Fibroblast of upper back skin (primary cell): ENCODE measurements at places on chromosomes 7 and 10.
A peak's percentile ranks its signal among the peaks of the same experiment; 100 is the strongest.

DNA sequence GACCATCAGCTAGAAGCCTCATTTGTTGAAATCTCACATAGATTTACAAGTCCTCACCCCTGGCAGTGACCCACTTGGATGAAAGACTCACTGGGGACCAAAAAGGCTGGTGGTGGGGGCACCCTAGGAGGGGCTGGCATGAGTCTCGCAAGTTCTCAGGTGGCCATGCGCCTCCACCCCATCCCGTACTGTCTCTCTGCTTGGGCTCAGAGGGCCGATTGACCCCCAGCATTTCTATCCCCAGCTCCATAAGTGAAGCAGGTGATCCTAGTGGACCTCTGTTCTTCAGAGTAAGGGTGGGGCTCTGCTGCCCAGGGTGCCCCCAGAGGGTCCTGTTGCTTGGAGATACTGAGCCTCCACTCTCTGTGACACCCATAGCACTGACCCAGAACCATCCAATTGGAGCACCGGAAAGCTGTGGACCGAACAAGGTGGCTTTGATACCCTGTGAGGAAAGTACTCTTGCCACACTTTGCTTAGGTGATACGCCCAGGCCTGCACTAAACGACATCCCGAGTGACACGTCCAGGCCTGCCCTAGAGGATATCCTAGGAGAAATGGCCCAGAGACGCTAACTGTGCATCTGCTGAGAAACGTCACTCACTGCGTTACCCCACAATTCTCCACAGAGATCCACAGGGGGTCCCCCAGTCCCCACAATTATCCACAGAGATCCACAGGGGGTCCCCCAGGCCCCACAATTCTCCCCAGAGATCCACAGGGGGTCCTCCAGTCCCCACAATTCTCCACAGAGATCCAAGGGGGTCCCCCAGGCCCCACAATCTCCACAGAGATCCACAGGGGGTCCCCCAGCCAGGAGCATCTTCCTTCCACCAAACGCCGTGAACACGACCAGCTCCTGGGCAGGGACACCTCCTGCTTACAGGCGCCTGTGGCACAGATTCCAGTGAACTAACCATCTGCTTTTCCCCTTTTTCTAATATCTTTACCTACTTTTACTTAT, 262.9 kb downstream of the PTPRN2 start:
- DNase-seq = no peak

DNA sequence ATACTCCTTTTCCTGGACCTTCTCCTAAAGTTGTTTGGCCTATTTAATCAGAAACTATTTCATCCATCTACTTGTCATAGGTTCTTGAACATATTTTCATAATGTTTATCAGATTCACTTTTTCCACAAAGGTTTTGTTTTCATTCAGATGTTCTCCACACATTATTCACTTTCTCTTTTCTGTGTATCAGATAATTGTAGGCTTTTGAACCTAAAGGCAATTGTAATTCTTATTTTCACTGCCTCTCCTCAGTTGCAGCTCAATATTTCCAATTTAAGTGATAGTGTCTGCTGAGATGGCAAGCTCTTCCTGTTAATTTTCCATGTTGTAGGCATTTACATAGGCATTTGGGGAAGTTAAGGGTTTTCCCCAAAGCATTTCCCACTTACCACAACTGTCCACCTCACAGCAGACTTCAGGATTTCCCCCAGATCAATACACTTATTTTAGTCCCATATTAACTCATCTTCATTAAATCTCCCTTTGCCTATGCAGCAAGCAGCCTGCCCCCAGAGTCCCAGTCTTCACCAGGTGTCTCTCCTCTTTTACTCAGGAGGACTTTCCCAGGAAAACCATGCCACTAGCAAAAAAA, 12.3 kb upstream of the IKZF1 start:
- no peak for DNase-seq

DNA sequence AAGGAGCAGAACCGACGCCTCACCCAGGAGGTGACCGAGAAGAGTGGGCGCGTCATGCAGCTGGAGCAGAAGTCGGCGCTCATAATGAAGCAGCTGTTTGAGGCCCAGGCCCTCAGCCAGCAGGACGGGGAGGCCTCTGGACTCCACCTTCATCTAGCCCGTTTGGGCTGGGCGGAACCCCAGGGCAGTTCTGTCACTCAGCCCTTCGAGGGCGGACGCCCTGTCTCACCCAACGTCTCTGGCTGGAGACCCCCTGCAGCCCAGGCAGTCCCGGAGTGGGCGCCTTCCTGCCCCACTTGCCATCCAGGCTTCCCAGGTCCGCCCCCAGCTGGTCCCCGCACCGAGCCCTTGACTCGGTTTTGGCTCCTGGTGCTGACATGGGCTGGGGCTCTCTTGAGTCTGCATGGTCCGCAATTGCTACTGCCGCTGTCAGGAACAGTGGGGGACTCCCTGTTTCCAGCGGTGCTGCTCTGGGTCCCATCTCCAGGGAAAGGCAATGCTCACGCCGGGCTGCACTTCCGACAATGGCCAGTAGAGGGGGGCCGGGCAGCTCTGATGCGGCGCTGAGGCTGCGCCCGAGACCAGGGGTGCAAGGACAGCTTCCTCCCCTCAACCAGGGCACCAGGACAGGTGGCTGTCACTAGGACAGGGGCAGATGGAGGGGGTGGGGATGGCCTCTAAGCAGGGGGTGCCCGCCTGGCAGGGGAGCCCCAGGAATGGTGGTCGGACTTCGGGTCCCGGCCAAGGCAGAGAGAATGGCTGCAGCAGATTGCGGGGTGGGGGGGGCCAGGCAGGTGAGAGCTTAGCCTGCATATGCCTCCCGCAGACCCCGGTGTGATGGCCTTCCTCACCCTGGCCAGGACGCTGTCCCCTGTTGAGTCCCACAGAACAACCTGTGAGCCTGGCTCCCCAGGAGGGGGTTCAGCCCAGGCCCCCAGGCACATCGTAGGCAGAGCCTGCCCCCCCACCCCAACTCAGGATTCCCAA, 71.2 kb upstream of the KCTD7 start:
- DNase-seq = peak; percentile 27

DNA sequence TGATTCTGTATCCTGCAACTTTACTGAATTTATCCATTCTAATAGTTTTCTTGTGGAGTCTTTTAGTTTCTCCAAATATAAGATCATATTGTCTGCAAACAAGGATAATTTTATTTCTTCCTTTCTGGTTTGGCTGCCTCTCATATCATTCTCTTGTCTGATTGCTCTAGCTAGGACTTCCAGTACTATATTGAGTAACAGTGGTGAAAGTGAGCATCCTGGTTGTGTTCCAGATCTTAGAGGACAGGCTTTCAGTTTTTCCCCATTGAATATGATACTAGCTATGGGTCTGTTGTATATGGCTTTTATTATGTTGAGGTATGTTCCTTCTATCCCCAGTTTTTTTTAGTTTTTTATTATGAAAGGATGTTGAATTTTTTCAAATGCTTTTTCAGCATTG, 28.2 kb downstream of the KLHL7 start:
- DNase-seq = no peak

- no peak for DNase-seq
Measured at GRCh38 chr7:35313575-35313974, 59.7 kb upstream of the TBX20 start.

GRCh38 chr10:97479939-97480338, 18.3 kb downstream of the MMS19 start:
- DNase-seq = no peak

DNA sequence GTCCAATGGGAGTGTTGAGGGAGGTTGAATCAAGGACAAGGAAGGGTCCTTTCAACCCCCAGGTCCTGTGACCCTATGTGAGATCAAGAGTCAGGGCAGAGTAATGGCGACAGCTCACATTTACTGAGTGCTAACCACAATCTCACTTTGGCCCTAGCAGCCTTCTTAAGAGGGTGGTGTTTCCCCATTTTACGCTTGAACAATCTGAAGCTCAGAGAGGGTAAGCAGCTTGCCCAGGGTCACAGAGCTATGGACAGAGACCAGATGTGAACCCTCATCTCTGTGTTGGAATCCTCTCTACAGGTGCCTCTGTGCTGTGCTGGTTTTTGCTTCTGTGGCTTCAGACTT, 102.0 kb downstream of the GRK5 start:
- no peak for DNase-seq

DNA sequence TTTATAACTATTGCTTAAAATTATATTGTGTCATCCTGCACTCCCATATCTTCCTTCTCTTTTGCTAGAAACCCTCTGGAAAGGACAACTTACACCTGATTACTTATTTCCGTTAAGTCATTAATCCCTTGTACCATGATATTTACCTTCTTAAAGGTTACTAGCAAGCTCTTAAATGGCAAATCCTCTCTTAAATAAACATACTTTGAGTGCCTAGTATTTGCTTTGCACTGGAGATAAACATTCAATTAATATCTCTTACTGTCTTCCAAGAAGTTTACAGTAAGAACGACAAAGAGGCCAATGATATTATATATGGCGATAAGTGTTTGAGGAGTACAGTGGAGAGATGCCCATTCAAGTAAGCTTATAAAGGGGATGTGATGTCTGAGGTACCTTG, 278.3 kb downstream of the HGF start:
- no peak for DNase-seq

GRCh38 chr7:99975782-99976521, at the start of gene AZGP1:
TSS of gene AZGP1 (minus strand) at chr7:99976031. CDS start at chr7:99976020, 11 bp downstream.
- DNase-seq = no peak

DNA sequence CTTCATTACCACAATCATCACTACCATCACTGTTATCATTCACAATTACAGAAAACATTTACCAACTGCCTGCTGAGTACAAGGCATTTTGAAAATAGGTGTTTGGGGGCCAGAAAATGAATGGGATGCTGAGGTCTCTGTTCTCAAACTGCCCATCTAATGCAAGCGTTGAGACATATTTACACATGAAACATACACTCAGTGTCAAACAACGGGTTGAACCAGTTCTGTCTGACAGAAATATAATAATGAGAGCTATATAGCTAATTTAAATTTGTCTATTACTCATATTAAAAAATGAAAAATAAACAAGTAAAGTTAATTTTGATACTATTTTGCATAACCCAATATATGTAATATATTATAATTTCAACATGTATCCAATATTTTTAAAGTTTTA, 303.1 kb downstream of the KCNMA1 start:
- no peak for DNase-seq

DNA sequence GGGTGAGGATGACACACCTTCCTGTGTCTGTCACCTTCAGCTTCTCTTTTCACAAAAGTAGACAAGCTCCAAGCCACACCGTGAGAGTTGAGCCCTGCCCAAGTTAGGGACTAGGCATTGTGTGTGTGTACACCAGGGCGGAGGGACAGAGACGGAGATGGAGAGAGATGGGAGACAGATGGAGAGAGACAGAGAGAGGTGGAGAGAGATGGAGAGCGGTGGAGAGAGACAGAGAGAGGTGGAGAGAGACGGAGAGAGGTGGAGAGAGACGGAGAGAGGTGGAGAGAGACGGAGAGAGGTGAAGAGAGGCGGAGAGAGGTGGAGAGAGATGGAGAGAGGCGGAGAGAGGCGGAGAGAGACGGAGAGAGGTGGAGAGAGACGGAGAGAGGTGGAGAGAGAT, 207.0 kb downstream of the DNAJB6 start:
- no peak for DNase-seq

DNA sequence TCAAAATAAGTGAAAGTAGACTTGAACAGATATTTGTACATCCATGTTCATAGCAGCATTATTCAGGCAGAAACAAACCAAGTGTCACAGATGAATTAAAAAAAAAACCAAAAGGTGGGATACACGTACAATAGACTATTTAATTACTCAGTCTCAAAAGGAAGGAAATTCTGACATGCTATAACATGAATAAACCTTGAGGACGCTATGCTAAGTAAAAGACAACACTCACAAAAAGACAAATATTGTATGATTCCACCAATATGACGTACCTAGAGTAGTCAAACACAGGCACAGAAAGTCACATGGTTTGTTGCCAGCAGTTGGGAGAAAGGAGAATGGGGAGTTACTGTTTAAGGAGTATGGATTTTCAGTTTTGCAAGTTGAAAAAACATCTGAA, 18.0 kb upstream of the CFAP70 start:
- DNase-seq = no peak

GRCh38 chr10:25226775-25227682, 52.2 kb downstream of the GPR158 start:
- DNase-seq = peak; percentile 22

DNA sequence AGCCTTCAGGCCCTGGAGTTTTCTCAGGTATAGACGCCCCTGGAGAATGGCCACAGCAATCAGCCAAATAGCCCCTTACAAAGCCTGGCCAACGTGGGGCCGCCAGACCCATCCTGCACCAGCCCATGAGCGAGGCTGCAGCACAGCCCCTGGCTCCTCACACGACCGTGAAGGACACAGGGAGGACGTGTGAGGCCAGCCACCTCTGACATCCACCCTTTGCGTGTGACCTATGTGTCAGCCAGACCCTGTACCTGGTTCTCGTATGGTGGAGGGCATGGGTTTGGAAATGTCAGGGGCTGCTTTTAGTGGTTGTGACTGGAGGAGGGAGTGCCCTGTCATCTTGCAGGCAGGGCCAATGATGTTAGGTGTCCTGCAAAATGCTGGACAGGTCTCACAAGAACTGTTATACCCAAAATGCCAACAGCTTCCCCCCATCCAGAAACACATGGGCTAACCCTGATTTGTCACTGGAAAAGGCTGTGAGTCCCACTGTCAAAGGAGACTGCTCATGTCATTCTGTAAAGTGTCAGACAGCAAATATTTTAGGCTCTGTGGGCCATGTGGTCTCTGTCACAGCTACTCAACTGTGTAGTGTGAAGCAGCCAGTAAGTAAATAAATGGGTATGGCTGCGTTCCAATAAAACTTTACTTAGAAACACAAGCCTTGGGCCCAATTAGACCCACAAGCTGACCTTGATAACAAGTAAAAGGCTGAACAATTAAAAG, 30.0 kb downstream of the NOD1 start:
- no peak for DNase-seq

DNA sequence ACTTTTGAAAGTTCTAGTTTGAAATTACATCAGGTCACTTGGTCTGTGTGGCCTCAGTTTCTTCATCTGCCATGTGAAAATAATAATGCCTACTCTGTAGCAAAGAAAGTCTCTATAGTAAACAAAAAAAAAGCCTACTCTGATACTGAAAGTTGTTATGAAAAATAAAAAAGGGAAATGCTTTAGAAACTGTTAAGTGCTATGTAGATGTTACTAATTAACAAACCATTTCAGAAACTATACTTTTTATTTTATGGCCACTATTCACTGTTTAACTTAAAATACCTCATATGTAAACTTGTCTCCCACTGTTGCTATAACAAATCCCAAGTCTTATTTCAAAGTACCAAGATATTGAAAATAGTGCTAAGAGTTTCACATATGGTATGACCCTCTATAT, 50.6 kb downstream of the CFTR start:
- no peak for DNase-seq

DNA sequence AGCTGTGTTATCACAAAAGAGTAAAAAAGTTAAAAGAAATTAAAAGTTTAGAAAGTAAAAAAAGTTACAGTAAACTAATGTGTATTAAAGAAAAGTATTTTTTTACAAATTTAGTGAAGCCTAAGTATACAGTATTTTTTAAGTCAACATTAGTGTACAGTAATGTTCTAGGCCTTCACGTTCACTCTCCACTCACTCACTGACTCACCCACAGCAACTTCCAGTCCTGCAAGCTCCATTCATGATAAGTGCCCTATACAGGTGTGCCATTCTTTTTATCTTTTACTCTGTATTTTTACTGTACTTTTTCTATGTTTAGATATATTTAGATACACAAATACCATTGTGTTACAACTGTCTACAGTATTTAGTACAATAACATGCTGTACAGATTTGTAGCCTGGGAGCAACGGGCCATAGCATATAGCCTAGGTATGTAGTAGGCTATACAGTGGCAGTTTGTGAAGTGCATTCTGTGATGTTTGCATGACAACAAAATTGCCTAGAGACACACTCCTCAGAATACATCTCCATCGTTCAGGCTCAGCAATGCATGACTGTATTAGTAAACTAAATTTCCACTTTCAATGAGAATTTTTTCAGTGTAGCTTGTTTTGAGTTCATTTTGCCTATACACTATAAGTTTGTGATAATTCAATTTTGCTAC, 539.9 kb upstream of the C7orf33 start:
- DNase-seq = no peak
